ENCODE measurements at places on chromosomes 3 and 15. TPM values are rescaled to one million over a fixed set of nuclear protein-coding genes. Genes with fewer than 3 reads are reported as not detected.

DNA sequence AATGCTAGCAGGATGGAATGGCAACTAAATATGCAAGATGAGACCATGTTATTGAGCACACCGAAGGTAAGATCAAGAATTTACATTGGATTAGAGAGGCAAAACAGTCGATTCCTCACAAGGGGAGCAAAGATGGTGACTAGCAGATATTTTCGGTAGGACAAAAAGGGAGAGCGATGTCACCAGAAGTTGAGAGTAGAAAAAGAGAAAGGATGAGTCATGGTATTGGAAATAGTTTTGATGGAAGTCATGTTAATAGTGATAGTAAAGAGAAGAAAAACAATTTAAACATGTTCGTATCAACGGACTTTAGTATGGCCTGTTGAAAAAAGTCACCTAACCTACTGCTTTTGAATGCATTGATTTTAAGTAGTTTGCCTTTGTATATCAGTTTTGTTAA, 55.0 kb downstream of the UBE2E2 start:
- no peak overlapping the region for H3K4me3 ChIP-seq
- H3K36me3 ChIP-seq = no peaks in the 10 kb centered on the region
- peaks cover 5% of the 10 kb centered on the region for H3K27me3 ChIP-seq
- DNase-seq = no peak
- H3K4me1 ChIP-seq = no peaks in the 10 kb centered on the region

The HESX1 gene
- not detected for total RNA-seq

- DNase-seq = no peak
- no peak overlapping the region for H3K27ac ChIP-seq
- H3K4me1 ChIP-seq = peaks cover 4% of the 10 kb centered on the region
These were observed 83.4 kb upstream of the RARB start for GRCh38 chr3:25344670-25345069.

DNA sequence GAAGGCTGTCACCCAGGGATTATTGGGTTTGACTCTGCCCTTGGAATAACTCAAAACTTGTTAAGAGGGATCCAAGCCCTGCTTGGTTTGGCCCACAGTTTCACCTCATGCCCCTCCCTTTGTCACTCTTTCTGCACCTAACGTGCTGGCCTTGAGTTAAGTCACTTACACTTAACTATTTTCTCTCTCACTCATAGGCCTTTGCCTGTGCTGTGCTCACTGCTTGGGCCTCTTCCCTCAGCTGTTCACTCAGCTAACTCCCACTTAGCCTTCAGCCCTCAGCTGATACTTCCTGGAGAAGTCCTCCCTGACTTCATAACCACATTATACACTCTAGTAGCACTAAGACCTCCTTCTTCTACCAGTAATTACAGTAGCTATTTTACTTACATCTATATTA, 133.3 kb downstream of the CMSS1 start:
- H3K4me1 ChIP-seq = no peaks in the 10 kb centered on the region
- H3K27ac ChIP-seq = no peak overlapping the region
- DNase-seq = no peak
- H3K27me3 ChIP-seq = no peaks in the 10 kb centered on the region
- H3K36me3 ChIP-seq = no peaks in the 10 kb centered on the region

DNA sequence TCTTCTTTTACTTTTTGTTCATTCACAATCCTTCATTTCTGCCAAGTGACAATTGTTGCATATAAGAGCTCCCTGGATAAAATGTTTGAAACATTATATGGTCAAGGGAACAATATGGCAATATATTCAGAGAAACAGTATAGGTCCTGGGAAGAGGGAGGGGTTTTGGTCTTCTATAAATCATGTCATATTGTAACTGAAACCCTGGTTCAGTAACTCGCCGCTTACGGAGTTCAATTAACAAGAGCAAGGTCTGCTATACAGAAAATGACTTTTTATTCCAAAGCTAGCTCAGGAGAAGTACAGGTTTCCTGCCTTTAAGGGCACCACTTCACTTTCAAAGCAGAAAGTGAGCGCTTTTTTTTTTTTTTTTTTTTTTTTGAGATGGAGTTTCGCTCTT, 522.1 kb upstream of the TGFBR2 start:
- no peak overlapping the region for H3K27ac ChIP-seq
- H3K27me3 ChIP-seq = peaks cover 14% of the 10 kb centered on the region
- H3K4me1 ChIP-seq = no peaks in the 10 kb centered on the region
- H3K4me3 ChIP-seq = no peak overlapping the region
- no peaks in the 10 kb centered on the region for H3K36me3 ChIP-seq

DNA sequence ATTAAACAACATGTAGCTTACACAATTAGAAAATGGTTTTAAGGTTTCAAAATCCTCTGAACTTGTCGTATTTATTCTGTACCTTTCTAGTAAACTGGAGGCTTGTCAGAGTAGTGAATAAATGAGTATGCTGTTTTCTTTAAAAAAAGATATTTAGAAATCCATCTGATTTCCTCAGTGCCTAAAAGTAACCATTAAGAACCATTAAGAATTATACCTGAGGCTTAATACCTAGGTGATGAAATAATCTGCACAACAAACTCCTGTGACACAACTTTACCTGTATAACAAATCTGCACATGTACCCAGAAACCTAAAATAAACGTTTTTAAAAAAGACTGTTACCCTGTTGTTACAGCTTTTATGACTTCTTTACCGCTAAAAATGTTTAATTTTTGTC, 143.0 kb upstream of the SOX2 start:
- H3K27ac ChIP-seq = no peak overlapping the region
- H3K4me3 ChIP-seq = no peak overlapping the region
- no peaks in the 10 kb centered on the region for H3K4me1 ChIP-seq
- DNase-seq = no peak

DNA sequence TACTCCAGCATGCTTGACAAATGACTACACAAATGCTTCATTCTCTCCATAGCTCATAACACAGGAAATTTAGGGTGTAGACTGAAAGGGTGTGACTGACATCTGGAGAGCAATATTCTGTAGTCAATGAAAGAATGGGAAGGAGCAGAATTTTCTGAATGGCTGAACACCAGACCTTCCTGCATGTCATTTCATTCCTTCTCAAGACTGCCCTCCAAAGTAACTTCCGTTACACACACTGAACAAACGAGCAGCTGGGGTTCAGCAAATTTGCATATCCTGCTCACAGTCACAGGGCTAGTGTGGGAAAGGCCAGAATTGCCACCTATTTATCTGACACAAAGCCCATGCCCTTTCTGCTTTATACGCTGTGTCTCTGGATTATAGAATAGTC, 325.0 kb upstream of the CFAP20DC start:
- H3K36me3 ChIP-seq = peaks cover 9% of the 10 kb centered on the region
- no peak for DNase-seq
- H3K4me1 ChIP-seq = peaks cover 10% of the 10 kb centered on the region
- H3K4me3 ChIP-seq = peak overlapping the region; percentile 13

DNA sequence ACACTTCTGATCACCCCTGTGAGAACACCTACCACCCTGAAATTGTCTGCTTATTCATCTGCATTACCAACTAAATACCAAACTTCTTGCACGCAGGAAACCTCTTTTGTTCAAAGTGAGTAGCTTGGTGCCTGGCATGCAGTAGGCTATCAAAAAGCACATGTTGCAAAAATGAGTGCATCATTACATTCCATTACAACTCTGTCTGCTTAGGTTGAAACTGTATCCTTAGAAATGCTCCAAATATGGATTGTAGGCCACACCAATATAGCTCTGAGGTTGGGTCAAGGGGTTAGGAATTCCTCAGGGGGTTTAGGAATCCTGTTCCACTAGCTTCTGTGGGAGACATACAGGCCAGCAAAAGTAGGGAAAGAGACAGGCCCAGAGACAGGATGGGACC, 107.2 kb downstream of the THRB start:
- H3K27me3 ChIP-seq = no peaks in the 10 kb centered on the region
- no peaks in the 10 kb centered on the region for H3K4me1 ChIP-seq
- H3K4me3 ChIP-seq = no peak overlapping the region
- no peak for DNase-seq

DNA sequence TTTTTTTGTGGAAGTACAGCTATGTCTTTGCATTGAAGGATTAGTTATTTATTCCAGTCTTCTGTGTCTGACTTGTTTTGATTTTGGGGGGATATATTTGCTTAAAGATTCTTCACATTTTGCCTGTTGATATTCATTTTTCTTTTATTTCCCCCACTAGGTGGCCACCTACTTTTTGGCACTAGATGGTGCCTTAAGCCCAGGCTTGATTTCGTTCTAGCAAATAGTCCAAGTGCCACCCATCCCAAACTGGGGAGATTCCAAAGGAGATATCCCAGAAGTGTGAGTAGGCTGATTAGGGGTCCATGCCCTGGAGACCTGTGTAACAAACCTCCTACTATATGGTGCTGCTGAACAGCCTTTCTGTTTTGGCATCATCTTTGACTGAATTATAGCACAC, 80.0 kb upstream of the SPATA16 start:
- no peak overlapping the region for H3K4me3 ChIP-seq
- no peaks in the 10 kb centered on the region for H3K27me3 ChIP-seq
- H3K27ac ChIP-seq = no peak overlapping the region
- no peak for DNase-seq

The GHRL gene
- 0.78 TPM for total RNA-seq

DNA sequence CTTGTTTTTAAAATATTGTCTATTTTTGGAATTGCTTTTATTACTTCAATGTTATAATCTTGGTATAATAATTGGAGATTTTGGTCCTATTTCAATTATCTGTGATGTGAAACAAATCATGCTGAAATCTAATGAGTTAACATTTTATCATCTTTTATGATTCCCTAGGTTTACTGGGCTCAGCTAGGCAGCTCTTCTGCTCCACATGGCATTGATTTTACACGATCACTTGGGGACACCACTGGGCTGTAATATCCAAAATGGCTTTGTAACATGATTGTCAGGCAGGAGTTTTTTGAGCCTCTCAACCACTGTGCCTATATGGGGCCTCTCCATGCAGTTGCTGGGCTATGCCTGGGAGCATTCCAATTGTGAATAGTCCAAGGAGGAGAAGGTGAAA, 163.3 kb downstream of the PYDC2 start:
- no peak for DNase-seq
- no peaks in the 10 kb centered on the region for H3K4me1 ChIP-seq
- no peak overlapping the region for H3K4me3 ChIP-seq
- H3K27ac ChIP-seq = no peak overlapping the region
- no peaks in the 10 kb centered on the region for H3K27me3 ChIP-seq

DNA sequence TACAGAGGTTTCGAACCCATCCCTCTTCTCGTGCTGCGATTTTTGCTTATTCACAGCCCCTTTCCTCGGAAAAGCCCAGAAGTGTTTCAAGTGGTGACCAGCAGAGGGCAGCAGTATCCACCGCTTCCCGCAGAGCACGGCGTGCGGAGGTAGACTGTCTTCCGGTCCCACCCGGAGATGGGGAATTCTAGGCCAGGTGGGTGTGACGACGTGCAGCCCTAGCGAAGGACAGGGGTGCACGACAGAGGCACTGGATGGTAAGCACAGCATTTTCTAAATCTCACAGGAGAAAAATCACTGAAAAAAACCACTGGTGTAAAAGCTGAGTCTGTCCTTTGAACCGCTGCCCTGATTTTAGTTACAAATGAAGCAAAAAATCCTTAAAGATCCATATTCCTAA, 7.4 kb upstream of the PSMD6 start:
- H3K27me3 ChIP-seq = peaks cover 31% of the 10 kb centered on the region
- H3K27ac ChIP-seq = no peak overlapping the region
- H3K36me3 ChIP-seq = no peaks in the 10 kb centered on the region
- peaks cover 3% of the 10 kb centered on the region for H3K4me1 ChIP-seq
- peak overlapping the region; percentile 76 for H3K4me3 ChIP-seq

GRCh38 chr15:92611995-92612745, 43.4 kb downstream of the FAM174B start:
- no peaks in the 10 kb centered on the region for H3K36me3 ChIP-seq
- H3K27me3 ChIP-seq = peaks cover 9% of the 10 kb centered on the region
- H3K4me3 ChIP-seq = no peak overlapping the region
- H3K4me1 ChIP-seq = no peaks in the 10 kb centered on the region
- H3K27ac ChIP-seq = no peak overlapping the region
- DNase-seq = no peak

The LOXL1 gene
- 0.36 TPM for total RNA-seq

- H3K27ac ChIP-seq = no peak overlapping the region
- no peaks in the 10 kb centered on the region for H3K36me3 ChIP-seq
- no peak for DNase-seq
These were observed 139.8 kb downstream of the IGF1R start for GRCh38 chr15:98787936-98788757.

GRCh38 chr15:41957021-41957897, 15.1 kb downstream of the EHD4 start:
- peaks cover 12% of the 10 kb centered on the region for H3K4me1 ChIP-seq
- no peaks in the 10 kb centered on the region for H3K27me3 ChIP-seq
- H3K4me3 ChIP-seq = peak overlapping the region; percentile 48

DNA sequence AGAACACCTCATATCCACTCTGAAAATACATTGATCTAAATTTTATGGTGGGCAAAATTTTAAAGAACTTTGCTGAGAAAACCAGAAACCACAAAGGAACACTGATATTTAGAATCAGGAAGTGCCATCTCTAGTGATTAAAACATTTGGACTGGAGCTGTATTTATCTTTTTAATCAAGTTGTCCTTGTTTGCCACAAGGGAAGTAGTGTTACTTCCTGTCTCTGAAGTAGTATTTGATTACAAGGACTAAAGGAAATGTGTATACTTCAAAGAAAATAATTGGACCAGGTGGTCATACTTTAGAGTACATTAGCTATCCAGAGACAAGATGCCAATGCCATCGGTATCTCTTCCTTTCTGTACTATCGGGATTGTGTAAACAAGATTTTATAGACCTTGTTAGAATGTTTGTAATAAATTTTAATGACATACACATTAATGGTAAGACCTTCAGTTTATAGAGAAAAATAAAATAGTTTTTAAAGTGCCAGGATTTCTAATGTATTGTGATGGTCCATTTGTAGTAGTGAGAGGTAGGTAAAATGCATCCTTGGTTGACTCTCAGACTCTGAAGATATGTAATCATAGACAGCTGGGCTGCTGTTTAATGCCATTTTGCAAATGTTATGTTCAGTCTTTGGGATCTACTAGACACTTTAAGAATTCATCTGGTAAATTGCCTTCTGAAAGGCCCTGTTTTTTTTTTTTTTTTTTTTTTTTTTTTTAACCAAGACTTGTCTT, 131.9 kb downstream of the B3GALNT1 start:
- H3K27me3 ChIP-seq = no peaks in the 10 kb centered on the region
- DNase-seq = no peak
- H3K4me1 ChIP-seq = peaks cover 24% of the 10 kb centered on the region
- no peak overlapping the region for H3K27ac ChIP-seq
- peaks cover 5% of the 10 kb centered on the region for H3K36me3 ChIP-seq
- H3K4me3 ChIP-seq = peak overlapping the region; percentile 5

Measured in natural killer cell treated with Interleukin-12 subunit alpha and Interleukin-12 subunit beta and Interleukin-15 and Interleukin-18, amount 100 ng/mL, for 72 hours (primary cell).